A172 (cell line): ENCODE measurements at places on chromosomes 6 and 20. TPM values are rescaled to one million over a fixed set of nuclear protein-coding genes. Genes with fewer than 3 reads are reported as not detected.
A peak's percentile ranks its signal among the peaks of the same experiment; 100 is the strongest.

GRCh38 chr6:41051873-41052272 lies 1.1 kb upstream of the APOBEC2 start:
- DNase-seq: no peak

TDRD6 gene
- total RNA-seq: not detected in 2 replicates

DNA sequence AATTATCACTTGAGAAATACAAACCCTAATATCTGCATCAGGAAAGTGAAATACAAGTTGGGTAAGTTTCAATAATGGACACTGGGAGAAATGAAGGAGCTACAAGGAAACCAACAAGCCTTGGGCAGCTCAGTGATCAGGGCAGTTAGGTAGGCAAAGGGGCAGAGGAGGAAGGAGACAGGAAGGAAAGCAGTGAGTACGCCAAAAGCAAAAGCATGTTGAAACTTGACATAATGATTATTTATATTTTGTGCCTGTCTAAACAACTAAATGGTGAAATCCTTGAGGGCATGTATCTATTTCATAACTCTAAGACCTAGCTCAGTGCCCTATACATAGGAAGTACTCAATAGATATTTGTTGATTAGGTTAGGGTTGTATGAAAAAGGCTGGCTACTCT lies 23.3 kb downstream of the PXT1 start:
- no peak for DNase-seq

ME1 gene
- 23.1 and 23.3 TPM in 2 replicates for total RNA-seq

GRCh38 chr6:40960742-40961430 lies 78.1 kb downstream of the UNC5CL start:
- peak; percentile 62 for DNase-seq

- DNase-seq: no peak
These were observed 36.8 kb upstream of the CLIC5 start for GRCh38 chr6:46052479-46052878.

ASIP gene
- not detected in 2 replicates for total RNA-seq

DNA sequence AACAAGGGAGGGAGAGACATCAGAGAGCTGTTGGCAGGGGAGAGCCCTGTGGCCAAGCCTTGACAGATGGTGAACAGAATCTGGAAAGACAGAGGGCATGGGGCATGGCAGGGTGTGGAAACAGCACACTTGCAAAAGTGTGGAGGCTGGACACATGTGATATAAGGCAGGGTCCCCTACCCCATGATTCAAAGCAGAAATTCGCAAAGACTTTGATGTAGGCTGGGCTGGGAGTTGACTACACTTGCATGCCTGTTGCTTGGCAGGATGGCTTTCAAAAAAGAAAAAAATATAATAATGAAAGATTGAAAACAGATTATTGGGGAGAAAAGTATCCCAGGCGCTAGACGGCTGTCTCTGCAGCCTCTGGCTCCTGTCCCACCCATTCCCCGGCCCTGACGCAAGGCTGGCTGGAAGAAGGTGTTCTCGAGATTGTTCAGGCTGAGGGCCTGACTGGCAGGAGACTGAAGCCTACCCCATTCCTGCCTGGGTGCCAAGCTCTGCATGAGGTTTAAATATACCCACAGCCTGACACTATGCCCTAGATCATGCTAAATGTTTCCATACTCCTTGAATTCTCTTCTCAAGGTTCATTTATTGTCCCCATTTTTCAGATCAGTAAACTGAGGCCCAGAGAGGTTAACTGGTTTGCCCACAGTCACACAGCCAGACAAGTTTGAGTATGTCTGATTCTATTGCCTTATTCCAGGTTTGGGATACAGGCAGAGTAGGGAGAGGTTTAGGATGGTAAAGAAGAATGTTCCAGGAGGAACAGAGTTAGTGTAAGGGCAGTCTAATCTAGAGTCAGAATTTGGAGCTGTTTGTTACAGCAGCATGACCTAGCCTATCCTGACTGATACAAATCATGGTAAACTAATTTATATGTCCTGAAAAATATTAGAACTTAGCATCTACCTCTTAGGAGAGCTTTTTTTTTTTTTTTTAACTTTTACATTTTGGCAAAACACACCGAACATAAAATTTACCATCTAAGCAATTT lies 23.4 kb upstream of the CCN5 start:
- DNase-seq: no peak

GRCh38 chr20:12570371-12570770 lies 438.4 kb upstream of the SPTLC3 start:
- DNase-seq: peak; percentile 4

DNA sequence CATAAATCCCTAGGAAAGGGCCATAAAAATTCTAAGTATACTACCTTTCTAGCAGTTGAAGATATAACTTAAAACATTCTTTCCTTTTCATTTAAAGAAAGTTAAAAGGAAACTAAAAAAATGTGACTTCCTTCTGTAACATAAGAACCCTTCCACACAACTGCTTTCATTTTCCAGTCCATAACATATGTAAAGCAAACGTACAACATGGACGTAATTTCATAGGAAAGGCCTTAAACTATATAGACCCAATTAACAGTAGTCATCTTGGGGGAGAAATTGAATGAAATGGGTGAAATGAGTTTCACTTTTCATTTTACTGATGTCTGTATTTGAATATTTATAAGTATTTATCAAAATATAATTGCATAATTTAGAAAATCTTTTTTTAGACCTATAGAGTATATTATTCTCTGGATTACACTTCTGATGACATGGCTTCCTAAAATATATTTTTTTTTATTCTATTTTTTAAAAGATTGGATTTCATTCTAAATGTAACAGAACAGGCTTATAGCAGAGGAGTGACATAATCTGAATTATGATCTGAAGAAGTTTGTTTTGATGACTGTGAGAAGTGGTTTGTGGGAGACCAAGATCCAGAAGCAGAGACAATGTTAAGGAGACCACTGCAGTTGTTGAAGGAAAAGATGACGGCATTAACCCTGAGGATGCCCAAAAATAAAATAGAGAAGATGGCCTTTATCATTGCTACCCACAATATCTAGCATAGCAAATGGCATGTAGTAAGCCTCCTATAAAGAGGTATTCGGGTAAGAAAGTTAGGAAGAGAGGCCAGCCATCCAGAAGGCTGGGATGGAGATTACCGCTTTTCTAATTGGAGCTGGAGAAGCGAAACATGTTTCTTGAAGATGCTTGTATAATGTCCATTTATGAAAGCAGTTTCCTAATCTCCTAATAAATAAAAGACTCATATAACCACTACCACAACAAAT lies 260.4 kb downstream of the PTPRK start:
- no peak for DNase-seq

DNA sequence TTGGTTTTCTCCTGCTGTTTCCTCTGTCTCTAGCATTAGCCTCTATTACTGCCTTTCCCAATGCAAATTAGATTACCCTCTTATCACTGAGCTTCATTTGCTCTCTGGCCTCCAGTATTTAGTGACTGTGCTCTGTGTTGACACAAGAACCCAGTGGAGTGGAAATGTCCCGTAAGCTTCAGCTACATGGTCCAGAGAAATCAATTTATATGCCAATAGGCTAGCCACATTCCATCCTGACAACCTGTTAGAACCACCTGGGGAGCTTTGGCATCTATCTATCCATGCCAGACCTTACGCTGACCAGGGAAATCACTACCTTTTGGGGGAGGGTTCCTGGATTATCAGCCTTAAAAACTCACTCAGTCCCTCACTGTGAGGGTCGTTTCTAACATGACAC lies 459.6 kb downstream of the UTRN start:
- no peak for DNase-seq

DNA sequence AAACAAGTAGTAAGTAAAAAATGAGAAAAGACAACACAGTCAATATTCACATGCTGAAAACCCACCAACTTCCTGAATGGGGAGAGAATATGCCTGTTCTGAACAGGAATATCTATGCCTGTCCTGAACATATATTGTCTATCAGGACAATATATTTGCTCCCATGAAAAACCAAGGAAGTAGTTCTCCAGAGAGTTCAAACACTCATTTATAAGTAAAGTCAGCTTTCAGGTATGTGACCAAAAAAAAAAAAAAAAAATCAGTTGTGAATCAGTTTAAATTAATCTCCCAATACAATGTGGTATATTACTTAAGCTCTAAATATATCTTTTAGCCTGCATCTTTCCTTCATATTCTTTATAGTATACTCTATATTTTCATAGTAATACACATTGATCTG lies 119.5 kb downstream of the MYB start:
- no peak for DNase-seq

TRIM40 gene
- total RNA-seq: not detected in 2 replicates

DNA sequence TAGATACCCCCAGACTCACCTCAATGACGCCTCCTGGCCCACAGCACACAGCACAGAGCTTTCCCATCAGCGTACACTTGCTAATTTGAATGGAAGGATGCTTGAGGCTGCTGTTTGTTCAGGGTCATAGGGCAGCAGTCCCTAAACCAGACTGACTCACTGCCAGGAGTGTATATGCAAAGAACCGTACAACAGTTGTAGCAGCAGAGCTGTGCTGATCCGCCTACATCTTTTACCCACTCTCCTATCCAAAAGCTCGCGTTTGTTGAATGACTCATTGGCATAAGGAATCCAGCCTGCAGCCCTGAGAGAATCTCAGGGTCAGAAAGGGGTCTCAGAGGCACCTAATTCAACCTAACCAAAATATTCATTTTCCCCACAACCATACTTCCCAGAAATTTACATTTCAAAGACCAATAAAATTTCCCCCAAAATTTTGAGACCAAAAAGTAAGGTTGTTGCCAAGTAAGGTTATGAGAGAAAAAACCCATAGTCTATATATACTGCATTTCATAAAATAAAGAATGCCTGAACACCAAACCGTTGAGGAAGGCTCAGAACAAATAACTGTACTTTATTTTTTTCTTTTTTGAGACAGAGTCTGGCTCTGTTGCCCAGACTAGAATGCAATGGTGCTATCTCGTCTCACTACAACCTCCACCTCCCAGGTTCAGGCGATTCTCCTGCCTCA lies 35.3 kb upstream of the CCND3 start:
- peak; percentile 41 for DNase-seq

- DNase-seq: no peak
These were observed 164.5 kb downstream of the ATXN1 start for GRCh38 chr6:16596616-16597331.
